Spleen (tissue), 13 donors: ENCODE measurements at places on chromosomes 13 and 19.

GRCh38 chr19:3374369-3375112 is 8.2 kb downstream of the NFIC start:
- no peak for DNase-seq
- H3K4me3 ChIP-seq, result no peak overlapping the region
- no peaks in the 10 kb centered on the region for H3K27me3 ChIP-seq
- H3K4me1 ChIP-seq, result peaks cover 100% of the 10 kb centered on the region
- peak overlapping the region; percentile 73 for H3K27ac ChIP-seq

DNA sequence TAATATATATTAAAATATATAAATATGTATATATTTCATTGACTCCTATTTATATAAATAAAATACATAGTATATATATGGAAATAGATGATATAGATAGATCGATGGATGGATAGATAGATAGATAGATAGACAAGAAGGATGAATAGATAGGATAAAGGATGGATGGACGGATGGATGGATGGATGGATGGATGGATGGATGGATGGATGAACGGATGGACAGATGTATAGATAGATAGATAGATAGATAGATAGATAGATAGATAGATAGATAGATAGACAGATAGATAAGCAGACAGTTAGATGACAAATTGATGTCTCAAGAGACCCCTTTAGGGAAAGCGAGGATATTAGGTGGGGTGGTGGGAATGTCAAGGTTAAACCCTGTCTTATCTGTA is 15.1 kb downstream of the CYP4F11 start:
- DNase-seq, result no peak
- H3K4me1 ChIP-seq, result no peaks in the 10 kb centered on the region
- H3K27me3 ChIP-seq, result peaks cover 31% of the 10 kb centered on the region
- H3K4me3 ChIP-seq, result no peak overlapping the region
- no peaks in the 10 kb centered on the region for H3K36me3 ChIP-seq

DNA sequence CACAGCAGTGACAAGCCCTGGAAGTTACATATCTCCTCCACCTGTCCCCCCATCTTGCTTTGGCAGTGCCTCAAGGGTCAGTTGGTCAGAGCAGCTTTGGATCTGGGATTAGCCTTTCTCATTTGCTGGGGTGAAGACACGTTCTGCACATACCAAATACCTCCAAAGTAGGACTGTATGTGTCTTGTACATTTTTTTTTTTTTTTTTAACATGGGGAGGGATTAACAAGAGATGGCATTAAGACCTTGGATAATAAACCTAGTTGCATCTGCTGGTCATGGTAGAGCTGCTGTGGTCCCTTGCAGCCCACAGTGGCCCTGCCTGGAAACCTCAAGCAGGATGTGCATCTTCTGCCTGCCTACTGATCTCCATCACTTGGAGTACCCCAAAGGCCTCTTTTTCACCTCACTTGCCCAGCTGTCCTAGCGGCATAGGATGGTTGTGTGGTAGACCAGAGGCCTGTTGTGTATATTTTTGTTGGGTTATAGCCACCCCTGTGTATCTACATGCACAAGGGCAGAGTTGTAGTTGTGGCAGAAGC is 2.5 kb downstream of the RPS19 start:
- H3K4me1 ChIP-seq, result peaks cover 78% of the 10 kb centered on the region
- peak overlapping the region; percentile 37 for H3K27ac ChIP-seq
- peaks cover 34% of the 10 kb centered on the region for H3K36me3 ChIP-seq
- DNase-seq, result peak; percentile 50
- no peak overlapping the region for H3K4me3 ChIP-seq

DNA sequence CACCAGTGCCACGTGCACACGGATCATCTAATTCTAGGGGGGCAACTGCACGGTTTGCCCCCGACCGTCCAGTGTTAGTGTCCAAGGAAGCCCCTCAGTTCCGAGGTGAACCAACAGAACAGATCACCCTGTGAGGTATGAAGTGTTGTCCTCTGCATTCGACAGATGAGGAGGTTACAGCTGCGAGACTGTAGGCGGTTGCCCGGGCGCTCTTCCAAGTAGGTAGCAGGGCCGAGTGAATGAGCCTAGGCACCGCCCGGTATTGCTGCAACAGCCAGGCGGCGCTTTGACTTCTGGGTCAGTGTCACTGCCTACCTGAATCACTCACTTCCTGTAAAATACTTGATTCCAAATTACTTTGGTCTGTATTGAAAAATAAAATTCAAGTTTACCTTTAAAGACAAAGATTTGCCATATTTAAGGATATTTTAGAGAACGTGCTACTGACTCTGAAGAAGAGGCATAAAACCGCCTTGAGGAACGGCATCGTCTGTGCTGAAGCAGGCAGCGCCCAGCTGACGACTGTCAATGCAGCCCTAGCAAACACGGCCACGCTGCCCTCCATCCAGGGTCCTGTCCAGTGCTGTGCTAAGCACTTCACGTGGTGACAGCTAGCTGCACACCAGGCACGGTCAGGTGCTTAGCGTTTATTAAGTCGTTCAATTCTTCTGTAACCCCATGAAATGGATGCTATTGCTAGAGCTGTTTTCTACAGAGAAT is 19.3 kb upstream of the RASA3 start:
- H3K36me3 ChIP-seq, result no peaks in the 10 kb centered on the region
- H3K4me1 ChIP-seq, result peaks cover 4% of the 10 kb centered on the region
- DNase-seq, result no peak
- no peaks in the 10 kb centered on the region for H3K27me3 ChIP-seq
- peak overlapping the region; percentile 39 for H3K27ac ChIP-seq

GRCh38 chr13:75055296-75055695 is 426.7 kb downstream of the TBC1D4 start:
- no peak overlapping the region for H3K27ac ChIP-seq
- H3K4me3 ChIP-seq, result no peak overlapping the region
- H3K4me1 ChIP-seq, result no peaks in the 10 kb centered on the region
- H3K36me3 ChIP-seq, result no peaks in the 10 kb centered on the region
- DNase-seq, result no peak
